ENCODE measurements at places on chromosomes 4 and X.

DNA sequence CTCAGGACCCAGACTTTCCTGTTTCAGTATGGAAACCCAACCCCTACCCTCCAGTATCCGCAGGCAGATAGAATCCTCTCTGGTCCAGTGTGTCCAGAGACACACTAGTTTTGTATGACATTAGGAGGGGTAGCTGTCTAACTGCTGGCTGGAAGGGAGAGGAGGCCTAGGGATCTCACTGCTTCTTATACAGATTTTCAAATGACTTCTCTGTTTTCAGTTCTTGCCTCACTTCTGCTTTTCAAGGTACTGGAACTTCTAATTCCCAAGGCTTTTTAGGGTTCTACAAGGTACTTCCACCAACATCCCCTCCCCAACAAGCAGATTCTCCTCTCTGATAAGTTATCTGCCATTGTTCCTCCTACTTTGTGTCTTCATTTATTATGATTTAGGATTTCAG lies 6.1 kb downstream of the SGCB start:
- DNase-seq, result no peak

- DNase-seq, result no peak
These were observed 323.5 kb upstream of the CASK start for GRCh38 chrX:42246814-42247213.

GRCh38 chr4:24322511-24322910 lies 261.8 kb downstream of the DHX15 start:
- no peak for DNase-seq

GRCh38 chrX:10381193-10381592 lies 224.4 kb downstream of the CLCN4 start:
- DNase-seq, result no peak

- no peak for DNase-seq
These were observed 317.5 kb upstream of the GRIA3 start for GRCh38 chrX:122866532-122866931.

GRCh38 chr4:15653864-15654592 lies 1.1 kb downstream of the FBXL5 start:
- DNase-seq, result no peak

- no peak for DNase-seq
These were observed 74.7 kb downstream of the PPARGC1A start for GRCh38 chr4:23814996-23815660.

DNA sequence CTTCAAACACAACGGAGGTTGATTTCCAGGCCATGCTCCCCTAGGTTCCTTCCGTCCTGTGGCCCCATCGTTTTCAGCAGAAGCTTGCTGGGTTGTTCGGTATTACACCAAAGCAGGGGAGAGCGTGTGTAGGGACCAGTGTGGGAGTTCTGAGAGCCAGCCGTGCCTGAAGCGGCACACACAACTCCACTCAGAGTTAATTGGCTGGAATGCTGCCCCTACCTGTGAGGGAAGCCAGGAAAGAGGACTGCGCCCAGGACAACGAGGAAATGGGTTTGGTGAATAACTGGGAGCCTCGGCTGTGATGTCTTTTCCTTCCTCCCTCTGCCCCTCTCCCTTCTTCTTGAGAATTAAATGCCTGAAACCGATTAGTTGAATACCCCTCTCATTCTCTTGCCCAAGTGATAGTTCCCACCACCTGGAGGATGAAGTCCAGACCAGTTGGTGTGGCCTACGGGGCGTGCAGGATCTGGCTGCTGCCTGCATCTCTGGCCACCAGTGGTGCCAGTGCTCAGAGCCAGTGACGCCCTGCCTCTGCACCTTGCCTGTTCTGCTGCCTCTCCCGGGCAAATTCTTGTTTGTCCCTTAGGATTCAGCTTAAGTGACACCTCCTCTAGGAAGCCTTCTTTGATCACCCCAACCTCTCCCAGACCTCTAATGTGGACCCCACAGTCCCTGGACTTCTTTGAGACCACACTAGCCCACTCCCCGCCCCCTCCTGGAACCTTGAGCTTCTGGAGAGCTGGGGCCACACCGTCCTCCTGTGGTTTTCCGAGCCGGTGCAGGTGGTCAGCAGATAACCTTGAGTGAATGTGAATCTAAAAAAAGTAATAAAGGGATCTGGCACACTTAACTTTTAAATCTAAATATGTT lies 33.6 kb downstream of the TBC1D14 start:
- no peak for DNase-seq

GRCh38 chr4:20319825-20320612 lies 68.3 kb downstream of the SLIT2 start:
- no peak for DNase-seq

- no peak for DNase-seq
These were observed 387.6 kb downstream of the PDHA2 start for GRCh38 chr4:96227515-96227914.

- no peak for DNase-seq
These were observed 14.6 kb downstream of the SYTL4 start for GRCh38 chrX:100717363-100717762.

DNA sequence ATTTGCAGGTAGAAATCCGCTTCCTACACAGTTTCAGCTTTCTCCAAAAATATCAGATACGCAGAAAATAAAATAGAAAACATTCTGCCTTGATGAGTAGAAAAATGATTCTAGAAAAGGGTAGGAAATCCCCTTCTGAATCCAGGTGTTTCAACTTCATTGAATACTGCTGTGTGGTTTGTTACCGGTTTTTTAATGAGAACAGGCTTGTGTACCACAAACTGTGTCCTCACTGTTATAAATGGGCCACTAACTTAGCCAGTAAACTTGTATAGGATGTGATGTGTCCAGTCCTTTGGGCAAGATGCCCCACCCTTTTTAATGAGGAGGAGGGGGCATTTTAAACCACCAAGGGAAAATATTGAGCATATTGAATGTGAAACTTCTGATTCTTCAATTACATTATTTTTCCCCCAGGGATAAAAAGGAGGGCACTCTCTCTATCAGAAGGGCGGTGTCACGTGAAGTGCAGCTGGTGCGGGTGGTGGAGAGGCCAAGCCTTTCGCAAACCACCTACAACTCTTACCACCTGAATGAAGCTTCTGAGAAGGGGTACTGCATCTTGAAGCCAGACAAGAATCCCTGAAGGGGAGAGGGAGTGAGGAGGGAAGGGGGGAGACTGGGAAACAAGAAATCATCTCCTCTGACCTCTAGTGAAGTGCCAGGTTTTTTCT lies 4.5 kb downstream of the CXXC4 start:
- no peak for DNase-seq

DNA sequence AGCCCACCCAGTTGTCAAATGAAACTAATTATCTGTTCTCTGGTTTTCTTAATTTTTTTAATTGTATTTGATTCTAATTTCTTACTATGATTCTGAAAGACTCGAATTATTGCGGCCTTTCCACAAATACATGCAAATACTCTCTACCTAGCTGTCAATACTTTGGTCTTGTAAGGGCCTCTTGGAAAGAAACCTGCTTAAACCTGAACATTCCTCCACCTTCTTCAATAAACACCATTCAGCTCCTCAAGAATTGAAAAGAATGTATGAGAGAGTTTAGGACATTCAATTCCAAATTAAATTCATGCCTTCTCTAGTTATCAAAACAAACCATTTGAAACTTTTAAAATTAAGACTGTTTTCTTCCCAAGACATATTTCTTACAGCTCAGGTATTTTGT lies 385.9 kb upstream of the NOCT start:
- DNase-seq, result no peak

All from stimulated activated CD8-positive, alpha-beta memory T cell treated with anti-CD3 and anti-CD28 coated beads, Interleukin-4, amount 100 ng/mL, for 1 hour (primary cell).